ENCODE measurements at places on chromosomes 6 and 20. TPM values are rescaled to one million over a fixed set of nuclear protein-coding genes. Genes with fewer than 3 reads are reported as not detected.

- no peak for DNase-seq
Observed at GRCh38 chr6:115838763-115839401, 221.8 kb downstream of the FRK start.

- DNase-seq: no peak
Observed at GRCh38 chr6:55882718-55883569, 7.6 kb upstream of the BMP5 start.

GRCh38 chr6:158558415-158559306, 1.2 kb upstream of the TMEM181 start:
- no peak for DNase-seq

Gene PKIB
- 42.1 TPM for total RNA-seq

Gene ACAT2
- 38.4 TPM for total RNA-seq

GRCh38 chr6:31687321-31687720, 6.5 kb upstream of the LY6G5C start:
- no peak for DNase-seq

GRCh38 chr6:112015725-112016124, 38.2 kb upstream of the CCN6 start:
- no peak for DNase-seq

- DNase-seq: no peak
Observed at GRCh38 chr6:160861824-160862223, 129.7 kb upstream of the MAP3K4 start.

GRCh38 chr6:157054531-157054979, 268.8 kb downstream of the TMEM242 start:
- DNase-seq: no peak

DNA sequence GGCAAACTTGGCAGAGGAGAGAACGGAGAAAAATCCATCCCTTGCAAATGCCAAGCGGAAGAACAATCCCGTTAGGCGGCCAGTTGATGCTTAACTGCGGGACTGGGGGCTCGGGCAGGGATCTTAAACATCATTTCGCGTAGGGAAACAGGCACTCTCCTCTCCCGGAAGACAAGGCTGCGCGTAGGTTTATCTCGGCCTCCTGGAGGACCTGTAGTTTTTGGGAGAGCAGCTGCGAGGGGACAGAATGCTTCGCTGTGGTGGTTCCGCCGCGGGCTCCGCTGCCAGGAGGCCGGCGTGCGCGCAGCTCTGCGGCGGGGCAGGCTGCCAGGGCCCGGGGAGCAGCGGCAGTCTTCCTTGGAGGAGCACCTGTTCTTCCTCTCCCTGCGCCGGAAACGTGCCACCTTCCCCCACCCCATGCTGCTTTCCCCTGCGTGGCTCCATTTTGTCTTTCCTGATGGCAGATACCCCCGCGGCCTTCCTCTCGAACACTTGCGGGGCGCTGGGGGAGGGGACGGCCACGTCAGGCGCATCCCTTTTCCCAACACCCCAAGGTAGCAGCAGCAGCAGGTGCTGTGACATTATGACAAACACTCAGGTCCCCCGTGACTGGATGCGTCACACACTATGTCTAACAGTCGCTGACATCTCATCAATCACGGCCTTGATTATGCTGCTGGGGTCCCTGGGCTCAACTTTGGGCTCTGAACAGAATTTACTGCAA, 230.7 kb upstream of the BTBD3 start:
- DNase-seq: no peak

Gene TSBP1
- not detected for total RNA-seq

DNA sequence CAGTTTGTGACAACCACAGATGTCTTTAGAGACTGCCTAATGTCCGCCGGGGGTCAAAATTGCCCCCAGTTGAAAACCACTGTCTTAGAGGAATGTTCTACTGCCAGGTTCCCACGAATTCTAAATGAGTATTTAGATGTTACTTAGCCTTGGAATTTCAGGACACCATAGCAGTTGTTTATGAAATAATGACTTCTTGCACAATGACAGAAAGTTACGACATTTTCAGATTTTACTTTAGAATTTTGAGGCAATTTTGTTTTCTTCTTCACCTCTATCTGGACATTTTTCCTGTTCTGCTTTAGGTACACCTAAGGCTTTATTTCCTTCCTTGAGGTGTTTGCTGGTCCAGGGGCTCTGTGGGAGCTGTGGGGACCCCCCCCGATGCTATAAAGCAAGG, 83.4 kb downstream of the CCDC170 start:
- no peak for DNase-seq

DNA sequence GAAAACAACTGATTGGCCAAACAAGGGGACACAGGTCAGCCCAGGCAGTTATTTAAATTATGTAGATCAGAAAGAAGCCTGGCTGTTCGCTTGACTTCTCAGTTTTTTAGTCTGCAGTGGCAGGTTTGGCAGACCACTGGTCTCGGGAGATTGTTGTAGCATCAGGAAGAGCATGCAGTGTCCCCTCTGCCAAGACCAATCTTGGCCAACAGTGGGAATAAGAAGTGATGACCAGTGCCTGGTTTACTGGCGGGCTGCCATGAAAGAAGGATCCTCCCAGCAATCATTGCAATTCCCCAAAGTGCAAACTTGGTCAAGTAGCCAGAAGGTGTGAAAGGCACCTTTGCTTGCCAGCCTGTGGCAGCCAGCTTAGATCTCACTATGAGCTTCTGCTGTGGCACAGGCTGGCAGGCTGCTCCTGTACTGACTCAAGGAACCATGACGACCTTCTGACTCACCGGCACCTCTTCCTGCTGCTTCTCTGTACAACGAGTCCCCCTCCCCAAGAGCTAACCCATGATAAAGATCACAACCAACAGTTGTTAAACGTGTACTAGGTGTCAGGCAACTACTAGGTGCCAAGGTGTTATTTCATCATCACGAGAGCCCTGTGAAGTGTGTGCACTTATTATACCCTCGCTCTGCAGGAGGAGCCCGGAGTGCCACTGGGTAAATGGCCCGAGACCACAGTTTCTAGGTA, 76.8 kb upstream of the DUSP22 start:
- DNase-seq: no peak

Gene SLC35F1
- not detected for total RNA-seq

Gene OPRM1
- total RNA-seq: not detected

Gene CFAP61
- not detected for total RNA-seq

Gene DEFB116
- total RNA-seq: not detected

Gene TREML2
- not detected for total RNA-seq
